ENCODE measurements at places on chromosomes 2 and 18. TPM values are rescaled to one million over a fixed set of nuclear protein-coding genes. Genes with fewer than 3 reads are reported as not detected.

DNA sequence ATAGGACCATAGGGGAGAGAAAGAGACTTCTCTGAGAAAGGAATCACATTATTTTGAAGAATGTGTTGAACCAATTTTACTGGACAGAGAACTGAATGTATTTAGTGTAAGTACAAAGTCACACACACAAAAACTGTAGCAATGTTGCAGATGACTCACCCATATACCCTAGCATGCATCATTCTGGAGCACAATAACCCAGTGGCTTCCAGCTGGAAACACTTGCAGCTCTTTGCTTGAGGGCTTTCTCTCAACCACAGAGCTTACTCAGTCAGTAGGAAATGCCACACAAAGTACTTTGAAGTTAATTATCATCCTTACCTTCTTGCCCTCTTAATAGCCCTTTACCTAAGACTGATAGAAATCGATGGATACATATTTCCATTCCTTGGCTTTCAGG, 760.0 kb upstream of the FSHR start:
- H3K27me3 ChIP-seq: no peaks in the 10 kb centered on the region
- H3K4me3 ChIP-seq: no peak overlapping the region
- H3K36me3 ChIP-seq: no peaks in the 10 kb centered on the region
- H3K27ac ChIP-seq: no peak overlapping the region

DNA sequence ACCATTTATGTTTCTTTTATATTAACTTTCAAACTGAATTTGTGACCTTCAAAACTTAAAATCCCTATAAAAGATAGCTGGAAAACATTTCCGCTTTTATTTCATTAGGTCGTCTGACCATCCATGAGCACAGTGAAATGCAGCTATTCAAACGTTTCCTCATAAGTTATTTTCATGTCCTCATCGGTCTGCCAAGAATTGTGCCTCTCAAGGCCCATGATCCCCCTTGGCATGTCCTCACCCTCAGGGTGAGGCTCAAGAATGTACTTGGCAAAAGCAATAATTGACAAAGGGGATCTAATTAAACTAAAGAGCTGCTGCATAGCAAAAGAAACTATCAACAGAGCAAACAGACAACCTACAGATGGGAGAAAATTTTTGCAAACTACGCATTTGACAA, 12.4 kb downstream of the SLC66A2 start:
- no peaks in the 10 kb centered on the region for H3K4me1 ChIP-seq
- no peaks in the 10 kb centered on the region for H3K27me3 ChIP-seq
- no peak for DNase-seq
- no peak overlapping the region for H3K4me3 ChIP-seq
- peaks cover 63% of the 10 kb centered on the region for H3K36me3 ChIP-seq
- H3K27ac ChIP-seq: no peak overlapping the region

Gene GRB14
- polyA plus RNA-seq: not detected

GRCh38 chr2:215618145-215618544, 182.3 kb upstream of the FN1 start:
- no peak overlapping the region for H3K27ac ChIP-seq
- H3K4me3 ChIP-seq: no peak overlapping the region
- H3K4me1 ChIP-seq: no peaks in the 10 kb centered on the region
- H3K27me3 ChIP-seq: peaks cover 3% of the 10 kb centered on the region

DNA sequence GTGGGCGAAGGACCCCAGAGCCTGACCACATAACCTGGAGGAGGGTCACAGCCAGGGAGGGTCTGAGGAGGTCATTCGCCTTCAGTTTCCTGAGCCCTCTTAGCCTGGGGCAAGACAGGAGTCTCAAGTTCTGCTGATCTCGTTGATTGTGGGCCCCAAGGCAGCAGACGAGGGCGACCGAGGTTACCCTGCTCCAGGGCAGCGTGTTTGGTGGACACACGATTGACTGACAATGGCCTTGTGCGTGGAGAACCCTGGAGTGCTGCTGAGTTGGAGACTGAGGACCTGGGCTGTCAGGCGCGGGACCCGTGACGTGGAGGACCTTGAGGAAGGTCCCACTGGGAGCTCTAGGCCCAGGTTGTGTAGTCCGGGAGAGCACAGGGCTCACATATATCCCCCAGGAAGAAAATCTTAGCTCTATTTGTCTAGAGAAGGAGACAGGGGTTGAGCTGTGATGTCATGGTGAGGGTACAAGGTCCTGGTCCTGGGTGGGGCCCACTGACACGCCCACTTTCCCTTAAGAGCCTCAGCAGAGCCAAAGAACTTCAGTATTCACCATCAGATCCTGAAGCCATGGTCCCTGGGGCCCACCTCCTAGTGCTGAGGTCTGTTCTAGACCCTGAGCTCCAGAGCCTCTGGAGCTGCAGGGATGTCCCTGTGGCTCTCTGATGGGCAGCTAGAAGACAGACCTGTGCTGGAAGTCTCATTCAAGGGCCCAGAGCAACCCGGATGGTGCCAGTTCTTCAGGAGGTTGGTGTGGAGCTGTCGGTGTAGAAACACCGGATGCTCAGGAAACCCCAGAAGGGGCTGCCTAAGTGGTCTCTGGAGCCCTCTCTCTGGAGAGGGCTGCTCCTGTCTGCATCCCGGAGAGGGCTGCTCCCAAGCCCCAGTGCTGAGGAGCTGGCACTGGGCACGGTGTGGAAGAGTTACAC, 53.1 kb downstream of the DYSF start:
- H3K27me3 ChIP-seq: no peaks in the 10 kb centered on the region
- no peaks in the 10 kb centered on the region for H3K36me3 ChIP-seq
- DNase-seq: no peak
- no peak overlapping the region for H3K27ac ChIP-seq
- H3K4me1 ChIP-seq: no peaks in the 10 kb centered on the region
- no peak overlapping the region for H3K4me3 ChIP-seq

DNA sequence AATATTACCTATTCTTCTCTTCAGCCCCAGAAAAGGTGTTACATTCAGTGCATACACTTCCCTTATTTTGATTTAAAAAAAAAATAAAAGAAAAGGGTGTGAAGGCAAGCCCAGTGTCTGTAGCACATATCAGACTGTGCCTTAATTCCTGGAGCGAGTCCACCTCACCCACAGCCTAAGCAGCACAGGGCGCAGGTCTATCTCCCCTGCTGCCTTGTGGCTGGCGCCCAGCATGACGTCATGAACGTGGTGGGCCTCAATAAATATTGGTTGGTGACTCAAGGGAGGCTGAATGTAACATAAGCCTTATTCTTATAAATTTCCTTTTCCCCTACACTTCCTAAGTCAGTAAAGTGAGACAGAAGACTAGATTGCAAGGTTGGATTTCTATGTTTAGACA, 26.4 kb downstream of the ST3GAL5 start:
- H3K4me3 ChIP-seq: no peak overlapping the region
- peak; percentile 57 for DNase-seq
- H3K27me3 ChIP-seq: no peaks in the 10 kb centered on the region
- peak overlapping the region; percentile 92 for H3K27ac ChIP-seq
- peaks cover 37% of the 10 kb centered on the region for H3K4me1 ChIP-seq

GRCh38 chr18:13465124-13465446, 246.5 kb downstream of the LDLRAD4 start:
- peak overlapping the region; percentile 45 for H3K4me3 ChIP-seq
- no peak for DNase-seq
- peaks cover 4% of the 10 kb centered on the region for H3K36me3 ChIP-seq
- peak overlapping the region; percentile 79 for H3K27ac ChIP-seq
- peaks cover 16% of the 10 kb centered on the region for H3K4me1 ChIP-seq
- no peaks in the 10 kb centered on the region for H3K27me3 ChIP-seq

GRCh38 chr2:99883358-99883757, 259.0 kb downstream of the AFF3 start:
- H3K27me3 ChIP-seq: no peaks in the 10 kb centered on the region
- H3K4me3 ChIP-seq: no peak overlapping the region
- peaks cover 37% of the 10 kb centered on the region for H3K4me1 ChIP-seq
- H3K27ac ChIP-seq: no peak overlapping the region

DNA sequence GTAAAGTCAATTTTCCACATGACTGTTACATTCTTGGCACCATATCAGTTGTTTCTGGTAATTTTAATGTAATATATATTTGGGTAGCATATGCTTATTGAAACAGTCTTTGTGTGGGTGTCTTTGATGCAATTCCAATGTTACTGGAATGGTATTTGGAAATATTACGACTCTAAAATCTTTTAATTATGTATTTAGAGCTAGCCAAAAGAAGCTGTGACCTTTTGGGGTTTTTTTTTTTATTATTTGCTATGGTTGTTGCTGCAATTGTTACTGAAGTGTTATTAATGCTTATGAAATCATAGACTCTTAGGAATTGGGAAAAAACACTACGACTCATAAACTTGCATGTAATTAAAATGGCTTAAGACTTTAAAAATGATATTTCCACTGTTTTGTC, 95.9 kb downstream of the AOX1 start:
- no peaks in the 10 kb centered on the region for H3K4me1 ChIP-seq
- H3K36me3 ChIP-seq: no peaks in the 10 kb centered on the region
- H3K27me3 ChIP-seq: no peaks in the 10 kb centered on the region
- no peak for DNase-seq
- H3K4me3 ChIP-seq: no peak overlapping the region
- no peak overlapping the region for H3K27ac ChIP-seq

Gene DCC
- polyA plus RNA-seq: not detected

GRCh38 chr2:26238311-26238958, 6.0 kb downstream of the HADHA start:
- no peak overlapping the region for H3K27ac ChIP-seq
- peaks cover 19% of the 10 kb centered on the region for H3K4me1 ChIP-seq
- peaks cover 9% of the 10 kb centered on the region for H3K36me3 ChIP-seq
- no peak overlapping the region for H3K4me3 ChIP-seq

GRCh38 chr18:24326211-24326610, 71.4 kb downstream of the OSBPL1A start:
- H3K27ac ChIP-seq: no peak overlapping the region
- no peaks in the 10 kb centered on the region for H3K27me3 ChIP-seq
- no peaks in the 10 kb centered on the region for H3K4me1 ChIP-seq
- DNase-seq: no peak
- no peak overlapping the region for H3K4me3 ChIP-seq

DNA sequence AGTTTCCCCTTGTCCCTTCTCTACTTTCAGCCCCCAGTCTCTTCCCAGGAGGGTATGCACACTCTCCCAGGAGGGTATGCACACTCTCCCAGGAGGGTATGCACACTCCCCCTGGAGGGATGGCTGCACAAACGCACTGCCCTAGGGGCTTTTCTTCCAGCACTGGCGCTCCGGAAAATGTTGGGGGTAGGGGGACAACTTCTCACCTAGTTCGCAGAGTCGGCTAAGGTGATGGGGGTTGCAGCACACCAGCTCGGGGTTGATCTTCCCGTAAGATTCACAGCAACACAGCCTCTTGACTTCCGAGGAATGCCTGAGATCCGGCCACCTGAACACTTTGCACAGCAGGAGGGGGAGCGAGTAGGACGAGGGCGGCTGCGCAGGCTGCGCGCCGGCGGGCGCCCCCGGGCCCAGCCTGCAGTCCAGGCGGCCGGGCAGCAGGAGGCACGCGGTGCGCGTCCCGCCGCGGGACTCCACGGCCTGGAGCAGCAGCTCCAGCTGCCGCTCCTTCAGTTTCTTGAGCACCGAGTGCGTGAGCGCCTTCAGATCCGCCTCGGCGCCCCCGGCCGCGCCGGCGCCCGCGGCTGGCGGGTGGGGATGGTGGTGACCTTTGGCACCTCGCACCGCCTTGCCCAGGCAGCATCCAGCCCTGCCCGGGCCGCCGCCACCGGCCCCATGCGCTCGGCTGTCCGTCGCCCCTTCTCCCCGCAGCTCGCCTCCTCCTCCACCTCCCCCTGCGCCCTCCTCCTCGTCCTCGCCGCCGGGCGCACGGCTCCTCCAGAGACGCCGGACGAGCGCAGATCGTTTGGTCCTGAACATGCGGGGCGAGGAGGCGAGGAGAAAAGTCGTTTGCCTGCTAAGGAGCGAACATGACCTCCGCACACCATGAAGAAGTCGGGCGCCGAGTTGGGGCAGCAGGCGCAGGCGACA, 894 bp downstream of the SMAD7 start:
- peak; percentile 66 for DNase-seq
- H3K4me1 ChIP-seq: peaks cover 49% of the 10 kb centered on the region
- H3K27ac ChIP-seq: no peak overlapping the region
- H3K27me3 ChIP-seq: no peaks in the 10 kb centered on the region
- no peaks in the 10 kb centered on the region for H3K36me3 ChIP-seq

Gene GDF7
- 7.0 TPM for polyA plus RNA-seq

GRCh38 chr2:497770-498492, 179.3 kb downstream of the TMEM18 start:
- no peaks in the 10 kb centered on the region for H3K27me3 ChIP-seq
- H3K4me1 ChIP-seq: no peaks in the 10 kb centered on the region
- H3K4me3 ChIP-seq: no peak overlapping the region
- no peak for DNase-seq

Gene MARCHF7
- 52.7 TPM for polyA plus RNA-seq

Gene EEF1B2
- polyA plus RNA-seq: 888 TPM

- H3K4me3 ChIP-seq: no peak overlapping the region
- H3K4me1 ChIP-seq: no peaks in the 10 kb centered on the region
- DNase-seq: no peak
- H3K27ac ChIP-seq: no peak overlapping the region
- no peaks in the 10 kb centered on the region for H3K27me3 ChIP-seq
These were observed 1660.6 kb upstream of the NXPH2 start for GRCh38 chr2:140440815-140441214.

Measured in B cell (primary cell).